Activated naive CD8-positive, alpha-beta T cell treated with anti-CD3 and anti-CD28 coated beads for 36 hours (primary cell): ENCODE measurements at places on chromosomes 16 and 17. TPM values are rescaled to one million over a fixed set of nuclear protein-coding genes. Genes with fewer than 3 reads are reported as not detected.

DNA sequence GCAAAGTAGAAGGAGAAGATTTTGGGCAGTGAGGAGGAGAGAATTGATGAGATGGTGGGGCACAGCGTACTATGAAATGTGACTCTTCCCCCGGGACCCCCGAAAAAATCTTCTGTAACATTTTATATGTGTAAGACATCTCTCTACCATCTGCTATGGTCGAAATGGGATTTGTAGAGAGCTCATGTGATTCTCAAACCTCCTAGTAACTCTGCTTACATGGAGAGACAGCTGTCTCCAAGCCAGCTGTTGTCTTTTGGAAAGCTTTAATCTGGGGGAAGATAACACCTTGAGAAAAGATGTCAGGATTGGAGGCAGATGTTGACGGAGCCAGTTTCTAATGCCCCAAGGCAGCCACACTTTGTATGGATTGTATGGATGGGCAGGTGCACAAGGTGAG, 94.1 kb downstream of the PRKCB start:
- H3K27me3 ChIP-seq: no peaks in the 10 kb centered on the region
- no peak overlapping the region for H3K4me3 ChIP-seq
- H3K4me1 ChIP-seq: peaks cover 27% of the 10 kb centered on the region
- no peak overlapping the region for H3K27ac ChIP-seq
- H3K36me3 ChIP-seq: peaks cover 31% of the 10 kb centered on the region

- H3K4me1 ChIP-seq: no peaks in the 10 kb centered on the region
- H3K27ac ChIP-seq: no peak overlapping the region
- no peak overlapping the region for H3K4me3 ChIP-seq
- no peaks in the 10 kb centered on the region for H3K27me3 ChIP-seq
- no peak for DNase-seq
Measured at GRCh38 chr16:65510850-65511249, 389.0 kb upstream of the CDH11 start.

GRCh38 chr17:73879987-73880386, 235.7 kb upstream of the SDK2 start:
- H3K4me3 ChIP-seq: no peak overlapping the region
- no peaks in the 10 kb centered on the region for H3K36me3 ChIP-seq
- H3K27ac ChIP-seq: no peak overlapping the region
- H3K27me3 ChIP-seq: no peaks in the 10 kb centered on the region
- H3K4me1 ChIP-seq: no peaks in the 10 kb centered on the region

DNA sequence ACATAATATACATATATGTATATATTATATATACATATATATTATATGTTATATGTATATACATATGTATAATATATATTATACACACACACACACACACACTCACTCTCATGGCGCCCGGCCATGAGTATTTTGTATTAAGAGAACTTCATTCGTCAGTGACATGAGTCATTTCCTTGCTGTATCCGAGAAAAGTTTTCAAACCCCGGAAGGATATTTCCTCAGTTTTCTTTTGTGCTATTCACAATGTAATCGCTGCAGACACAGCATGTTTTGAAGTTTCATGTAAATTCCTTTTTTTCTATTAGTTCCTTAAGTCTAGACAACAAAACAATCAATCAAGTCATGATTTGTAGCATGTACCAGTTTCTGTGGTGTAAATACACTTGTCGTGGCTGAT, 33.3 kb downstream of the OR1D5 start:
- no peaks in the 10 kb centered on the region for H3K27me3 ChIP-seq
- H3K27ac ChIP-seq: no peak overlapping the region
- DNase-seq: no peak
- H3K4me3 ChIP-seq: no peak overlapping the region
- no peaks in the 10 kb centered on the region for H3K4me1 ChIP-seq
- H3K36me3 ChIP-seq: no peaks in the 10 kb centered on the region

GRCh38 chr16:56679818-56680217, 2.5 kb upstream of the MT1X start:
- H3K4me1 ChIP-seq: peaks cover 32% of the 10 kb centered on the region

The OTOP2 gene
- not detected for total RNA-seq

The KRTAP4-1 gene
- total RNA-seq: not detected

- peaks cover 24% of the 10 kb centered on the region for H3K36me3 ChIP-seq
- no peak for DNase-seq
- H3K27ac ChIP-seq: no peak overlapping the region
- no peaks in the 10 kb centered on the region for H3K27me3 ChIP-seq
Measured at GRCh38 chr17:18933102-18934058, 18.6 kb upstream of the SLC5A10 start.

- DNase-seq: no peak
- H3K4me1 ChIP-seq: peaks cover 21% of the 10 kb centered on the region
- no peak overlapping the region for H3K4me3 ChIP-seq
Measured at GRCh38 chr17:78648293-78648692, 71.1 kb upstream of the DNAH17 start.

DNA sequence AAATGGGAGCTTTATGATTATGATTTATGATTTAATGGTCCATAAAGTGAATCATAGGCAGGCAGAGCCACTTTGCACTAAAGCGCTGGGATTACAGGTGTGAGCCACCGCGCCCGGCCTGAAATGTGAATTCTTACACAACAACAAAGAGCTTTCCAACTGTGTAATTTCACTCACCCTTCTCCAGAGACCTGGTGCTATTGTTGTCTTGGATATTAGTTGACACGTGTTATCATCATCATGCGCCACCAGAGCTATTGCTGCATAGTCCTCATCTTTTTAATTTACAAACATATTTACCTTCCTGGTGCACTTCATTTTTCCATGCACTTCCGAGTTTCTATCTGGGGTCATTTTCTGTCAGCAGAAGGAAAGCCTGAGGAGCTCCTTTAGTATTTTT, 4.8 kb upstream of the UTS2R start:
- H3K4me1 ChIP-seq: peaks cover 11% of the 10 kb centered on the region
- DNase-seq: no peak
- H3K4me3 ChIP-seq: no peak overlapping the region
- H3K27ac ChIP-seq: no peak overlapping the region

DNA sequence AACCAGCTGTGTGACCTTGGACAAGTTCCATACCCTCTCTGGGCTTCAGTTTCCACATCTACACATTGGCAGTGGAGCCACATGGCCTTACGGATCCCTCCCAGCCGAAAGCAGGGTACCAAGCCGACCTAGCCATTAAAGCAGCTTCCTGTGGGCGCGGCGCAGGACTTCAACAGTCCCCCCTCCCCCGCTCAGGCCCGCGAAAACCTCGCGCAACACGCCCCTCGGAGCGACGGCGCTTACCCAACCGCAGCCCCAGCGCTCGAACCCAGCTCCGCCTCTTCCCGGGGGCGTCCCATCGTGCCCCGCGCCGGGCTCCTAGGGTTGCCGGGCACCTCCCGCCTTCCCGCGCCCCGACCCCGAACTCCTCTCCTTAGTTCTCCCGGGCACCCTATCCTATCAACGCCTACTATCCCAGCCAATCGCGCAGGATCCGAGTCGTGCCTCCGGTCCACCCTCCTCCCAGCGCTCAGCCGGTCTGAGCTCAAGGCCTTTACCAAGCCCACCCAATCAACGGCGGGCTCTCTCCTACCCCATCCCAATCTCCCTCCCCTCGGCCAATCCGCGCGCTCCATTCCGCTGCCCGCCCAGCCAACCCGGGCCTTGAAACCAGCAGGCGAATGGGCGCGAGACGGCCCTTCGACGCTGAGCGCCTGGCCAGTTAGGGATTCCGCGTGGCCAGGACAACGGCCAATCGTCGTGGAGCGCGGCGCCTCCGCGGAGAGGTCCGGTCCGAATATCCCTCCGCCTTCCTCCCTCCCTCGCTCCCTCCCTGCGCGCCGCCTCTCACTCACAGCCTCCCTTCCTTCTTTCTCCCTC, at the start of gene KPNB1:
KPNB1 (plus strand) TSS at position 767 of the 819 bp plus-strand sequence. CDS start 326 bp downstream, outside the sequence.
- peaks cover 41% of the 10 kb centered on the region for H3K36me3 ChIP-seq
- H3K27me3 ChIP-seq: no peaks in the 10 kb centered on the region
- peak within 1 kb of the TSS; percentile 96 for H3K27ac ChIP-seq
- DNase-seq: peak; percentile 100

DNA sequence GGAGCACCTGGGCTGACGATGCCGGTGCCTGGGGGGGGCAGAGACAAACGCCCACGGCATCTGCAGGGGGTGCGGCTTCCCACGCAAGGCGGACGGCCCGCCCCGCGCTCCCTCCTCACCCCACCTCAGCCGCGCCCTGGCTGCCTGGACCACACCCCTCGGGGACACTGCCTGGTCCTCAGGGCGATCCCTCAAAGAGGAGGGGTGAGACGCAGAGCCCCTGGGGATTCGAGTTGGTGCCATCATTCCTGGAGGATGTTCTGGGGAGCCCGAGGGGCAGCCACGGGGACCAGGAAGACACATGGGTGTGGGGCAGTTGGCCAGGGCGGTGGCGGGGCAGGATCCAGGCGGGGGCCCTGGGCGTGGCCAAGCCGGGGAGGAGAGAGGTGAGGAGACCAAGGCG, 3.9 kb downstream of the IGFALS start:
- no peaks in the 10 kb centered on the region for H3K27me3 ChIP-seq
- no peak for DNase-seq
- no peak overlapping the region for H3K4me3 ChIP-seq
- peaks cover 2% of the 10 kb centered on the region for H3K36me3 ChIP-seq
- H3K4me1 ChIP-seq: peaks cover 5% of the 10 kb centered on the region

- H3K4me1 ChIP-seq: no peaks in the 10 kb centered on the region
- H3K4me3 ChIP-seq: no peak overlapping the region
- H3K27ac ChIP-seq: no peak overlapping the region
- H3K27me3 ChIP-seq: peaks cover 29% of the 10 kb centered on the region
Measured at GRCh38 chr17:38536661-38537060, 69.1 kb downstream of the SRCIN1 start.

GRCh38 chr17:1153795-1154546, 25.8 kb downstream of the ABR start:
- H3K27ac ChIP-seq: no peak overlapping the region
- H3K4me1 ChIP-seq: no peaks in the 10 kb centered on the region
- no peaks in the 10 kb centered on the region for H3K36me3 ChIP-seq
- no peak for DNase-seq

The CPHXL2 gene
- not detected for total RNA-seq

The TMIGD1 gene
- not detected for total RNA-seq

- H3K4me1 ChIP-seq: peaks cover 9% of the 10 kb centered on the region
- no peak for DNase-seq
- H3K27me3 ChIP-seq: no peaks in the 10 kb centered on the region
- no peak overlapping the region for H3K4me3 ChIP-seq
Measured at GRCh38 chr16:68839831-68840230, 3.5 kb upstream of the TANGO6 start.

- peak; percentile 70 for DNase-seq
- H3K4me3 ChIP-seq: no peak within 1 kb of the TSS
- peaks cover 66% of the 10 kb centered on the region for H3K27me3 ChIP-seq
- H3K36me3 ChIP-seq: no peaks in the 10 kb centered on the region
- no peak within 1 kb of the TSS for H3K27ac ChIP-seq
- peaks cover 5% of the 10 kb centered on the region for H3K4me1 ChIP-seq
Measured at GRCh38 chr16:24255456-24256371, at the start of gene CACNG3. TSS of gene CACNG3 (plus strand) at chr16:24256335. CDS start at chr16:24256755, 420 bp downstream.

The KRTAP4-6 gene
- total RNA-seq: not detected

DNA sequence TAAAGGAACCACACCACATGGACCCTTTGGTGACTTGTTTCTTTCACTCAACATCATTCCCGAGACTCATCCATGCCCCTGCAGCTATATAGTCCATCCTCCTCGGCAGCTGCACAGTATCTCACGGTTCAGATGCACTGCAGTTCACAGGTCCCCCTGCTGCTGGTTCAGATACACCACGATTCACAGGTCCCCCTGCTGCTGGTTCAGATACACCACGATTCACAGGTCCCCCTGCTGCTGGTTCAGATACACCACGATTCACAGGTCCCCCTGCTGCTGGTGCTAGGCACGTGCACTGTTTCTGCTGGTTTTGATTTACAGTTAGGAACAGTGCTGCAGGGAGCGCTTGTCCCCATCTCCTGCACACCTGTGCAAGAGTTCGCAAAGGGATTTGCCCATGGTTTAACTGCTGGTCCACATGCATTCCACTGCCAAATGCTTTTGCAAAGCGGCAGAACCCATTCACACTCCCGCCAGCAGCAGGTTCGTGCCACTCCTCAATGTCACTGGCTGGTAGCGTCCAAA, 3.8 kb downstream of the HSDL1 start:
- H3K27me3 ChIP-seq: no peaks in the 10 kb centered on the region
- H3K4me3 ChIP-seq: no peak overlapping the region
- no peak overlapping the region for H3K27ac ChIP-seq
- H3K4me1 ChIP-seq: peaks cover 55% of the 10 kb centered on the region
- DNase-seq: peak; percentile 29

DNA sequence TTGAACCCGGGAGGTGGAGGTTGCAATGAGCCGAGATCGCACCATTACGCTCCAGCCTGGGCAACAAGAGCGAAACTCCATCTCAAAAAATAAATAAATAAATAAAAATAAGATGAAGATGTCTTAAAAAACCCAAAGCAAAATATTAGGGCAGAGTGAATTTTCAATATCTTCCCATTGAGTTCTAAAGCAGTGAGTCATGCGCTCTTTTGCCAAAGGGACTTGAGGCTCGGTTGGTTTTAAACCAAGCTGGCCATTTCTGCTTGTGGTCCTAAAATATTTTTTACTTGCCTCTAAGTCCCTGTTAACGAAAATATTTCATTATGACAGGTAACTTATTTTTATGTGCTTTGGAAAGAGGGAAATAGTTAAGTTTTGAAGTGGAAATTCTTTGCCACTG, 4.7 kb downstream of the PAFAH1B1 start:
- H3K4me3 ChIP-seq: no peak overlapping the region
- H3K4me1 ChIP-seq: peaks cover 45% of the 10 kb centered on the region
- H3K27ac ChIP-seq: no peak overlapping the region
- no peak for DNase-seq
- peaks cover 24% of the 10 kb centered on the region for H3K36me3 ChIP-seq

DNA sequence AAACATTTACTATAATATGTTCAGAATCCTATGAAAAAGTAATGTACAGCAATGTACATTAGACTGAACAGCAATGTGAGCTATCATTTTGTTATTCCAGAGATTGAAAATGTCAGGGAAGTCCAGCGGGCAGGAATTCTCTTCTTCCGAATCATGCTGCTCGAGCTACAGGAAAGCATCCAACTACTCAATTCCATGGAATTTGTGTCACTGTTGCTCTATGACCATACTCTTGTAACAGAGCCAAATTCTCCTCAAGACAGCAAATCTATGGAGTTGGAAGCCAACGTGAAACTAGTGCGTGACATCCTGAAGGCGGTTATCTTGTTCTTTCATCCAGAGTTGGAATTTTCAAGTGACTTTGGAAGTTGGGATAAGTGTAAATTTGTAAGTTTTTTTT, 24.8 kb upstream of the NSRP1 start:
- H3K36me3 ChIP-seq: no peaks in the 10 kb centered on the region
- H3K4me3 ChIP-seq: no peak overlapping the region
- peaks cover 20% of the 10 kb centered on the region for H3K27me3 ChIP-seq

The WNT3 gene
- total RNA-seq: 0.08 TPM

The KRTAP9-8 gene
- total RNA-seq: not detected

DNA sequence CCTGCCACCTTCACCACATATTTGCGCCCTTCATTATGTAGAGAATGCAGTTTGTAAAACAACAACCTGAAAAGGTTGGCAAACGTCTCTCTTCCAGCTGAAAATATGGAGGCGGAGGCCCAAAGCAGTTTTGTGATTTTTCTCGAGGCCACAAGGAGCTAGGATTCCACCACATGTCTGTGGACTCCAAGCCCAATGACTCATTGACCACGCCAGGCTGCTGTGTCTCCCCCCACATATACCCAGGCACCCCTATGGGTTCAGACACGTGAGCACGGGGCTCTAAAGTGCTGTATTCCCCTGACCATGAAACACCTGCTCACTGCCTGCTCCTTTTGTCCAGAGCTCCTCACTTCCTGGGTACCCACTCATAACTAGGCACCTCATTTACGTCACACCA, 121.4 kb upstream of the CDH5 start:
- H3K36me3 ChIP-seq: no peaks in the 10 kb centered on the region
- no peak for DNase-seq
- H3K27ac ChIP-seq: no peak overlapping the region
- no peak overlapping the region for H3K4me3 ChIP-seq
- no peaks in the 10 kb centered on the region for H3K4me1 ChIP-seq
